Activated T-cell treated with anti-CD3 and anti-CD28 coated beads for 1 hour (primary cell): ENCODE measurements at places on chromosomes 6 and 20.
A peak's percentile ranks its signal among the peaks of the same experiment; 100 is the strongest.

- no peak for DNase-seq
Observed at GRCh38 chr20:24939036-24939435, 10.0 kb upstream of the CST7 start.

DNA sequence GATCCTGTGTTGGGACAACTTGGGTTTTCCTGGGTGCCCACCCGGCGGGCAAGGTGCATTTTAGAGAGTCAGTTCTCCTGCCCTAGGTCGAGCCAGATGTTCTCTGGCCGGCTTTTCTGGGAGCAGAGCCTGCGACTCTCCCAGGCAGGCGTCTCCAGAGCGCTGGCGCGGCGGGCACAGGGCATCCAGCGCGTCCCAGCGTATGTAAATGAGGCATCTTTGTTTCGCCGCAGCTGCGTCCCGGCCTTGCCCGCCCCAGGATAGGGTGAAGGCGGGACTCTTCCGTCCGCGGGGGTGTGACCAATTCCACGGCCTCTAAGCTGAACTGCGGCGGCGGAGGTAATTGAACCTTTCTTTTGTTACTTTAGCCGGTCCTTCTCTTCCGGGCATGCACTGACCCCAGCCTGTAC is 9.1 kb downstream of the GRIK2 start:
- DNase-seq: no peak

- no peak for DNase-seq
Observed at GRCh38 chr6:85516168-85516567, 66.3 kb downstream of the NT5E start.

DNA sequence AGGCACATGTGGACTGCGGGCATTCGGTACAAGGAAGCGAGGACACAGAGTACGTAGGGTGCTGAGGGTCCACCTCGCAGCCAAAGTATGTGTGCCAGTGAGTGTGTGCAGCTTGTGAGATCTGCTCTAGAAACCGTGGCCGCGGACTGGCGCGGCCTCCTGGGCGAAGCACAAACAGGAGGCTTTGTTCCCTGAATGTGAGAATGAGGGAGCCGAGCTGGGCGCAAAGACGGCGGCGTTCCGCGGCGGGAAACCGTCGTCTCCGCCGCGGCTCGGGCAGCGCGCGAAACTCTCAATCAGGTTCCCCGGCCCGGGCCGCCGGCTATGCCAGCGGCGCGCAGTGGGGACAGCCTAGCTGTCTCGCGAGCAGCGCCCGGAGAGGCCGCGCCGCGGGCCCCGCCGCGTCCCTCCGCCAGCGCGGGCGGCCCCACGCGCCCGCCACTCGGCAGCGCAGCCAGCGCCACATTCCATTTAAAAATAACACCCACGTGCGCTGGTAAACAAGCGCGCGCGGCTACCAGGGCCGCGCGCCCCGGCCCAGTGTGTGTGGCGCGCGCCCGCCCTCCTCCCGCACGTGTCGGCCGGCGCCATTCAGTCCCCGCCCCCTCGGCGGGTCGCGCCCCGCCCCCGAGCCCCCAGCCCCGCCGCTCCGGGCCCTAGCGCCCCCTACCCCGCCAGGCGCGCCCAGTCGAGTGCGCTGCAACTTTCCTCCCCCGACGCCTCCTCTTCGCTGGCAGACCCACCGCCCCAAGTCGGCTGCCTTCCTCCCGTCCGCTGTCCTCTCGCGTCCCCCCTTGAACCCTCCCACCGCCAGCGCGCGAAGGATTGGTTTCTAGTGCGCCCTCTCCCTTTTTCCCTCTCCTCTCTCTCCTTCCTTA is 3.0 kb upstream of the FOXO3 start:
- peak; percentile 72 for DNase-seq

- DNase-seq: no peak
Observed at GRCh38 chr6:53301801-53302537, 46.8 kb downstream of the ELOVL5 start.
